ENCODE measurements at places on chromosomes 11 and 22. TPM values are rescaled to one million over a fixed set of nuclear protein-coding genes. Genes with fewer than 3 reads are reported as not detected.

Gene CCDC34
- 2.0 TPM for total RNA-seq

Gene RAG1
- total RNA-seq = 0.05 TPM

Gene TMPRSS6
- total RNA-seq = 1.5 TPM

Gene C22orf31
- total RNA-seq = not detected

Gene ANAPC15
- 46.3 TPM for total RNA-seq

Gene DAGLA
- 0.94 TPM for total RNA-seq

Gene DNAJB7
- total RNA-seq = not detected

Gene LRRC75B
- not detected for total RNA-seq

Gene DEUP1
- not detected for total RNA-seq

Gene GGTLC2
- not detected for total RNA-seq

Gene FAM227A
- total RNA-seq = not detected

Gene CALCA
- total RNA-seq = not detected

Gene HTR3A
- total RNA-seq = not detected

Gene SERPIND1
- total RNA-seq = not detected

Gene EHF
- total RNA-seq = not detected

Gene CSNK2A3
- not detected for total RNA-seq

Gene FXYD6
- not detected for total RNA-seq

Gene CABP7
- 0.35 TPM for total RNA-seq

Gene ZDHHC13
- 16.2 TPM for total RNA-seq

Gene GPR83
- 0.15 TPM for total RNA-seq

Gene ZFP91
- 46.5 TPM for total RNA-seq

Gene CYP2D6
- 9.0 TPM for total RNA-seq

Gene ROM1
- 1.9 TPM for total RNA-seq

Gene APOA5
- not detected for total RNA-seq

Gene EXPH5
- 1.8 TPM for total RNA-seq

Gene DCHS1
- 2.4 TPM for total RNA-seq

Gene MDK
- total RNA-seq = 6.1 TPM

Gene KRTAP5-9
- 0.35 TPM for total RNA-seq

Gene ASRGL1
- total RNA-seq = 0.57 TPM

Gene RBMXL2
- total RNA-seq = not detected

Gene KIF18A
- 10.6 TPM for total RNA-seq

Gene HBD
- not detected for total RNA-seq

Gene VSIG10L2
- total RNA-seq = not detected

Gene GAL3ST1
- total RNA-seq = 0.44 TPM

Gene HTATIP2
- 25.6 TPM for total RNA-seq

Gene SCUBE2
- total RNA-seq = not detected

Gene SCGB2A2
- total RNA-seq = not detected

Gene PANX3
- total RNA-seq = not detected

Gene CNTF
- total RNA-seq = 4.9 TPM

Gene MUC6
- total RNA-seq = not detected

Gene MMP8
- not detected for total RNA-seq

Gene NEU3
- 10.8 TPM for total RNA-seq

Gene PDGFB
- 1.7 TPM for total RNA-seq

Gene ST14
- not detected for total RNA-seq

Gene APOBEC3A
- not detected for total RNA-seq

Gene OVCH2
- not detected for total RNA-seq

Gene ZNF408
- total RNA-seq = 12.4 TPM

Gene PRDM11
- total RNA-seq = 9.0 TPM

Gene MYOD1
- total RNA-seq = not detected

Gene F2
- total RNA-seq = not detected

Data from CD4-positive, CD25-positive, alpha-beta regulatory T cell (primary cell).